Neural crest cell (in vitro differentiated cells): ENCODE measurements at places on chromosomes 2 and 18. TPM values are rescaled to one million over a fixed set of nuclear protein-coding genes. Genes with fewer than 3 reads are reported as not detected.

GRCh38 chr2:55085113-55086040 is 35.1 kb upstream of the RTN4 start:
- no peaks in the 10 kb centered on the region for H3K36me3 ChIP-seq
- no peak for DNase-seq
- no peaks in the 10 kb centered on the region for H3K4me1 ChIP-seq
- H3K27me3 ChIP-seq = no peaks in the 10 kb centered on the region

DNA sequence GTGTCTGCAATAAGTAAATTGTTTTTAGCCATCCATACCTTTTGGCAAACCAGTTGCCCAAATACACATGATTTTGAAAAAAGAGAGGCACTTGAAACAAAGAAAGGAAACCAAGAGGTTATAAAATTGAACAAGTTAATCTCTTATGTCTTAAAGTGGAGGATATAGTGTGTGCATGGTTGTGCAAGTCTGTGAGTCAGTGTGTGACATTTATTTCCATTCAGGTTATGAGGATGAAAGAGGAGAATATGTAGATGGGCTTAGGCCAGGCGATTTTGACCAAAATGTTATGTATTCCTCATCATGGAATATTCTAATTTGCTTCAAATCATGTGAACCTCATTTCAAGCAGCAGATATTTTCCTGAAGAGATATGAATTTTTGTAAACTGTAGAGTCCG is 123.3 kb downstream of the SETBP1 start:
- no peak for DNase-seq
- no peak overlapping the region for H3K4me3 ChIP-seq
- peaks cover 36% of the 10 kb centered on the region for H3K36me3 ChIP-seq
- no peaks in the 10 kb centered on the region for H3K27me3 ChIP-seq
- H3K27ac ChIP-seq = no peak overlapping the region

GRCh38 chr2:204986641-204987040 is 441.4 kb downstream of the PARD3B start:
- H3K4me3 ChIP-seq = no peak overlapping the region
- H3K36me3 ChIP-seq = no peaks in the 10 kb centered on the region
- no peak overlapping the region for H3K27ac ChIP-seq
- H3K27me3 ChIP-seq = no peaks in the 10 kb centered on the region

DNA sequence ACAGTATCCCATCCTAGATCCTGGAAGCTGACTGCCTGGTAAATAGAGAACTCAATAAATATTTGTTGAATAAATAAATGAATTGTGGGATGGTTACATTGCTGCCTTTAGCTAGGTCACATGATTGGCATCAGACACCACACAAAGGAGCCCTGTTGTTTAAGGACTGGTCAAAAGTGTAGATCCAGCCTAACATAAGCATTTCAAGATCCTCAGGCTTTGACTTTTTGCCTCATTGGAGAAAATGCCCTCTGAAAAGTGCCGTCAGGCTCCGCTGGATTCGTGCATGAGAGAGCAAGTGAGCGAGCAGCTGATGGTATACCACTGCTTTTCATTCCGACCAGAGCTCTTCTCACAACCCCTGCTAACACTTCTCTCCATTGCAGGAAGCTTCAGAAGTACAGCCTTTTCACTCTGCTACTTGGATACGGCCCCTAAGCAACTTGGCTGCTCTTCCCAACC is 1.3 kb upstream of the ZNF24 start:
- DNase-seq = no peak
- peaks cover 36% of the 10 kb centered on the region for H3K4me1 ChIP-seq
- H3K27me3 ChIP-seq = no peaks in the 10 kb centered on the region
- peak overlapping the region; percentile 99 for H3K27ac ChIP-seq
- H3K36me3 ChIP-seq = no peaks in the 10 kb centered on the region

The NOSTRIN gene
- total RNA-seq = not detected in 2 replicates

The ZNF521 gene
- 86.1 and 87.9 TPM in 2 replicates for total RNA-seq

The ITPRIPL1 gene
- 24.2 and 25.6 TPM in 2 replicates for total RNA-seq

The CCDC74A gene
- 24.0 and 25.5 TPM in 2 replicates for total RNA-seq

The POTEC gene
- total RNA-seq = not detected in 2 replicates

The DCDC2C gene
- total RNA-seq = not detected in 2 replicates

The SPP2 gene
- not detected in 2 replicates for total RNA-seq
